ENCODE measurements at places on chromosomes 1 and 21.

DNA sequence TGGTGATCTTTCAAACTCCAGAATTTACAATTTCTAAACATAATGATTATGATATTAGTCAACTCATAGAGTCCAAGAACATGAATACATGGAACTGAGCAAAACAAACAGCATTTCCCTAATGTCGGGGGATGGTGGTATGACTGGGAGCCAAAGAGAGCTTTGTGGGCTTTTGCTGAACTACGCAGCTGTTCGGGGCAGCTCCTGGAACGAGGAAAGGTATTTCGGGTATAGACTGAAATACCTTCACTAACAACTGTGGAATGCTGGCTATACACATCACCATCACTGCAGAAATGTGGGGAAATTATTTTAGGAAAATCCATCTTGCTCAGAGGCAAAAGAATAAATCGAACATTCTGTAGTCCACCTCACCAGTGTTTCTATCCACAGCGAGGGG lies 30.2 kb upstream of the VPS26C start:
- no peak for DNase-seq

GRCh38 chr1:92968138-92969032 lies 7.1 kb upstream of the DIPK1A start:
- no peak for DNase-seq

GRCh38 chr1:172478485-172478884 lies 34.6 kb upstream of the PIGC start:
- no peak for DNase-seq

DNA sequence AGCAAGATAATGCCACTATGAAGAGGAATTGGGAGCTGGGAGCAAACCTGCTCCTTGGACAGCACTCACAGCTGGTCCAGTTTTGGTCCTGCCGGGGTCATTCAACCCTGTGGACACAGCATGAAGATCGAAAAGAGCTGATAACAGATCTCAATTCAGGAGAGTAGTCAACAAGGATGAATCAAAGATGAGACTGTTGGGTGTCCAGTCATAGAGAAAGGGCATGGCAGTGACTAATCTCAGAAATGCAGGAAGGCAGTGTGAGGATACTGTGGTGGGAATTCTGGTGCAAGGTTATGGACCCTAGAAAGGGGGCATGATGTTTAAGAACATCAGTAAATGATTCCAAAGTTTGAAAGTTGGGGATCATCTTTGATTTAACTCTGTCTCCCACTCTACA lies 261.4 kb upstream of the ZP4 start:
- no peak for DNase-seq

DNA sequence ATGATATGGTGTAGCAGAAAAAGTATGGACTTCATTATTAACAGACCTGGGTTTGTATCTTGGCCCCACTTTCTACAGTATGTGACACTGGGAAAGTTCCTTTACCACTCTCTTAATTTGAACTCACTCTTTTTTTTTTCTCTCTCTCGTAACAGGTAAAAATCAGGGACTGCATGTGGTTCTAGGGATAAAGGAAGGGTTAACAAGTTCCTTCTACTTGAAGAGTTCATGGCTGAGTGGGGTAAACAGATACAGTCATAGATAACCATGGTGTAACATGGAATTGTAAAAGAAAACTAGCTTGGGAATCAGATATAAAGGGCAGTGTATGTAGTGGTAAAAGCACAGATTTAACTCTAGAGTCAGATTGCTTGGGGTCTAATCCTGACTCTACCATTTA lies 21.2 kb downstream of the ZYG11B start:
- DNase-seq = no peak

DNA sequence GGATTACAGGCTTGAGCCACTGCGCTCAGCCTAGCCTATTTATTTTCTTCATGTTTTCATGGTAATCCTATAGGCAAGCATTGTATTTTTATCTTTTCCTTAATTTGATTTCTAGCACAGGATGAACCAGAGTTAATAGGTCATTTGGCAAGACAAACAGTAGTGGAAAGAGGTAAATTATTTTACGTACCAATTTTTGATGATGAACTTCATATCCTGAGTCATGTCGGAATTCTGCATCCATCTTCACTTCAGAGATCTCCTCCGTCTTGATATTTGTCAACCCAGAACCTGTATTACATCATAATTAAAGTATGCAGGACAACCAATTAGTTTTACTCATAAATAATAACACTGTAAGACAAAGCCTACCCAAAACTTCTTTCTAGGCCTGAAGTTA lies 162.6 kb downstream of the GABPA start:
- DNase-seq = no peak

DNA sequence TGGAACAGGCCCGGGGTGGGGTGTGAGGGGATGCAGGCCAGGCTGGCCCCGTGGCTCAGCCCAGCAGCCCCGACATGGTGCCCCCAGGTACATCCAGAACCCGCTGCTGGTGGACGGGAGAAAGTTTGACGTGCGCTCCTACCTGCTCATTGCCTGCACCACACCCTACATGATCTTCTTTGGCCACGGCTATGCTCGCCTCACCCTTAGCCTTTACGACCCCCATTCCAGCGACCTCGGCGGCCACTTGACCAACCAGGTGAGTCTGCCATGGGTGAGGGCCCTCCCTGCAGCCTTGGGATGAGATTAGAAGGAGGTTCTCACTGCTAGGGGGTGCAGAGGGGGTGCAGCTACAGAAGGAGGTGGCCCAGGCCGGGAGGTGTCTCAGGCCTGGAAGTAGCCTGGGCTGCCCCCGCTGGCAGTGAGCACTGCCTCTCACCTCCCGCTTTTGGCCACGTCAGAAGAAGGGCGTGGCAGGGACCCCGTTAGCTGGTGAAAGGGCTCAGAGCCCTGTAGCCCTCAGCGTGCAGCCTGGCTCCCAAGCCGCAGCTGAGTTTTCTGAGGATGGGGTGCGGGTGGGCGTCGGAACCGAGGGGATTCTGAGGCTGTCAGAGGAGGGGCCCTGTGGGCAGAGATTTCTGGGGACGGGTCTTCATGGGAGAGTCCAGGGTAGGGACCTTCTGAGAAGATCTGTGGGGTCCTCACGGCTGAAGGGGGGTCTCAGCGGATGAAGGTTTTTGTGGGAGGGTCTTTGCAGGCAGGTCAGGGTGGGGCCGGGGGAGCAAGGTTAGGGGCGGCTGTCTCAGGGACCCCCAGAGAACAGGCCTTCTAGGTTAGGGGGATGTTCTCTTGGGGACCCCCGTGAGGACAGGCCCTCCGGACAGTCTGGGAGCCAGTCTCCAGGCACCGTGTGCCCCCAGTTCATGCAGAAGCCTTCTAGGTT lies 10.4 kb downstream of the TTLL10 start:
- no peak for DNase-seq

GRCh38 chr1:246213036-246213435 lies 294.0 kb downstream of the SMYD3 start:
- no peak for DNase-seq

DNA sequence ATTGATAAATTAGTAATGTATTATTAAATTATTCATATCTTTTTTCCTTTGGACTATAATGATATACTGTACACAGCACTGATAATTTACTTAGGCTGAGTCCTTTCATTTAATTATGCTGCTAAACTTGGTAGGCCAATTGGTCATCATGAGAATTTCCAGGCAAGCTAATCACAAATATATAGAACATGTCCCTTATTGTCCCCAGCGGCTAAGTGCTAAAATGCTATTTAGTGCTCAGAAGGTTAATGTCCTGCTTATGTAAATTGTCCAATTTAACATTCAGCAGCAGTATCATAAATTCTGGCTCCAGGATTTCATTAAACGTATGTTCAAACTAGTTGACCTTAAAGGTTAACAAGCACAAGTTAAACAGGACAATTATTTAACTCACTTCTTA lies 30.0 kb upstream of the RRP15 start:
- DNase-seq = no peak

- no peak for DNase-seq
These were observed 35.7 kb downstream of the EDN2 start for GRCh38 chr1:41448821-41449220.

DNA sequence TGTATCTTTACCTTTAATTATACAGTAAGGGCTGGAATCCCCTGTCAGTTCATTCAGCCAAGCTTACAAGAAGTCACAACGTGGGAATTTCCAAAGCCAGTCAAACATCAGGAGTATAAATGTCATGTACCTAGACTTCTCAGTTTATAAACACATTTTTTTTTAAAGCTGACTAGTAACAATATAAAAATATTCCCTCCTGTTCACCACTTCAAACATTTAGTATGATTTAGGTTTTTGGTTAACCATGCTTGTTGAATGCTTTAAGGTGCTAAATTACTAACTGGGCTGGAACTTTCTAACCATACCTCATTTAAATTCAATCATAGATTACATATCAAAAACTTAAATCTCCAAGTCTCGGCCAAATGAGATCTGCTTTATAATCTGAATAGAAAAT lies 44.0 kb downstream of the JAK1 start:
- DNase-seq = no peak

- peak; percentile 88 for DNase-seq
These were observed 67.8 kb downstream of the OBSCN start for GRCh38 chr1:228275430-228276173.

- DNase-seq = no peak
These were observed 312.4 kb downstream of the HMCN1 start for GRCh38 chr1:186046437-186047211.

DNA sequence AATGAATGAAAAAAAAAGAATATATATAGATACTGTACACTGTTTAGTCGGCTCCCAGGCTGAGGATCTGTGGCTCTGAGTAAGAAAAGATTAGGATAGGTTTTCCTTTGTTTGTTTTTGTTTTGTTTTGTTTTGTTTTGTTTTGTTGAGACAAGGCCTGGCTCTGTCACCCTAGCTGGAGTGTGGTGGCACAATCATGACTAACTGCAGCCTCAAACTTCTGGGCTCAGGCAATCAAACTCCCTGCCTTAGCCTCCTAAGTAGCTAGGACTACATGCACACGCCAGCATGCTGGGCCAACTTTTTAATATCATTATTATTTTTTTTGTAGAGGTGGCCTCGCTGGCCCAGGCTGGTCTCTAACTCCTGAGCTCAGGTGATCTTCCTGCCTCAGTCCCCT lies 87.9 kb upstream of the PTBP2 start:
- no peak for DNase-seq

- peak; percentile 50 for DNase-seq
These were observed 16.2 kb upstream of the LY9 start for GRCh38 chr1:160779626-160780397.

DNA sequence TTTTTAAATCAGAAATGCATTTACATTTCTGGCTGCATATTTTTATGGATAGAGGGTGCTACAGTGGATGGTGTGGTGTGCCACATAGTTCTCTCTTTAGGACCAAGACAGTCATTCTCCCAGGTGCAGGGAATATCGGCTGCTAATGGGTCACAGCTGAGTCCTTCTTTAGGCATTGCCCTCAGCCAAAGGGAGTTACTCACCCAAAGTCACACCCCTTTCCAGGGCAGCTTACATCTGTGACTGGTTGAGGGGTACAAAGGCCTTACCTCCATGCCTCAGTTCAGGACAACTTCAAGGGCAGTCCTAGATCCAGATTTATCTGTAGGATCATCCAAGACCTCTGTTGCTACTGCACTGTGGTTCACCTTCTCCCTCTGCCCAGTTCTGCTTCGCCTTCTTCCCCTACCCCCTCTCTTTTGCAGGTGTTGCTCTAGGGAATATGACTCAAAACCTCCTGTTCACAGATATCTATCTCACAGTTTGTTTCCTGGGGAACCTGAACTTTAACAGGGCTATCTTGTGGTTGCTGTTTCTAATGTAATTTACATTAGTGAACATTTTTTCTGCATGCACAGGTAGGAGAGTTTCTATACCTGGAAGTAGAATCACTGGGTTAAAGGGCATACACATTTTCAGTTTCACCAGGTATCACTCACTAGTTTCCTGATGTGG lies 413.9 kb downstream of the RPS6KC1 start:
- DNase-seq = no peak

- DNase-seq = no peak
These were observed 70.9 kb upstream of the POU3F1 start for GRCh38 chr1:38117444-38117887.

DNA sequence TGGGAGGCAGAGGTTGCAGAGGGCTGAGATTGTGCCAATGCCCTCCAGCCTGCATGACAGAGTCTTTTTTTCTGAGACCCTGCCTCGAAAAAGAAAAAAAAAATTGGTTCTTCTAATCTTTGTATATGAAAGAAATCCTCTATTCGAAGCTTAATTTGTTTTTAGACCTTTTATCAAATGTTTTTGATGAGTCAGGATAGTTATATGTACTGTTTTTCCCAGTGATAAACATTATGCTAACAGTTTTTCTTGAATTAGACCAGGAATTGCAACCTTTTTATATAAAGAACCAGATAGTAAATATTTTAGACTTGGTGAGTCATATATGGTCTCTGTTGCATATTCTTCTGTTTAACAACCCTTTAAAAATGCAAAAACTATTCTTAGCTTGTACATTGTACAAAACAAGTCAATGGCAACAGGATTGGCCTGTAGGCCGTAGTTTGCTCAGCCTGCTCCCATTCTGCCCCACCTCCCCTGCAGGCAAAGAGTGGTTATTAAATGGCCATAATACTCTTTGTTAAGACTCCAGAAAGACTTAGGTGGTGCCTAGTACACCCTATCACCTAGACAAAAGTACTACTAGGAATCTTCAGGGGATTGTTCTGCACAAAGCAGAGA lies 45.2 kb downstream of the LYST start:
- no peak for DNase-seq

- DNase-seq = no peak
These were observed 1.2 kb downstream of the ARHGEF2 start for GRCh38 chr1:155976913-155977689.

- no peak for DNase-seq
These were observed 87.0 kb upstream of the IRF2BP2 start for GRCh38 chr1:234697015-234697414.

DNA sequence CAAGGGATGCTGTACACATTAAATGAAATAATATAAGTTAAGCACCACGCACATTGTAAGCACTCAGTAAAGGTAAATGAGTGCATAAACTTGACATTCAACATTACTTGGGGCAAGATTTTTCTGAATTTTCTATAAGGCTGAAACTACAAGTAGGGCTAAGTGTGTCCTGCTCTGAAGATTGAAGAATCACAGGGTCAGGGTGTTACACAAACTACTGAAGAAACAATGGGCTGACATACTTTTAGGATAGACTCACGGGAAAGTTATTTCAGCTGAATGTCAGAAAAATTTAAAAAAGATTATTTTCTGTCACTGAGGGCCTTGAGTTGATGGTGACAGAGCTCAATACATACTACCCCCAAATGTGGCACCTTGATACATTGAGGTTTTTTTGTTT lies 644.2 kb upstream of the PLXNA2 start:
- DNase-seq = no peak

DNA sequence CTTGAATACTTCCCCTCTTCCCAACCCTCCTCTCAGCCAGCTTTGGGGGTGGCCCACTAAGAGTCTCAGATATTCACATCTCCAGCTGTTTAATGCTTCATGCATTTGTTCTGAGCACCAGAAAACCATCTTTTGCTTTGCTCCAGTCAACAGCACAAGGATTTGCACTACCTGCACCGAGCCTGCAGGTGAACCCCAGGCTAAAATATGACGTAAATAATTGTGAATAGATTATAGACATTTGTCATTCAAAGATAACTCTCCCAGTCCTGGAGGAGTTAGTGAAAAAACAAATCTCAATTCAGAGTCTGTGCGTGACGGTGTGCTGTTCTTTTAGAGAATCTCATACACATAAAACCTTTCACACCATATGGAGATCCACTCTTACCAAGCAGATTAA lies 7.4 kb downstream of the CD247 start:
- DNase-seq = no peak

All from germinal center (tissue), 1 donor.